NCI-H526 treated with DMSO at 0.1 percent for 48 hours (cell line): ENCODE measurements at places on chromosomes 7 and 10.

DNA sequence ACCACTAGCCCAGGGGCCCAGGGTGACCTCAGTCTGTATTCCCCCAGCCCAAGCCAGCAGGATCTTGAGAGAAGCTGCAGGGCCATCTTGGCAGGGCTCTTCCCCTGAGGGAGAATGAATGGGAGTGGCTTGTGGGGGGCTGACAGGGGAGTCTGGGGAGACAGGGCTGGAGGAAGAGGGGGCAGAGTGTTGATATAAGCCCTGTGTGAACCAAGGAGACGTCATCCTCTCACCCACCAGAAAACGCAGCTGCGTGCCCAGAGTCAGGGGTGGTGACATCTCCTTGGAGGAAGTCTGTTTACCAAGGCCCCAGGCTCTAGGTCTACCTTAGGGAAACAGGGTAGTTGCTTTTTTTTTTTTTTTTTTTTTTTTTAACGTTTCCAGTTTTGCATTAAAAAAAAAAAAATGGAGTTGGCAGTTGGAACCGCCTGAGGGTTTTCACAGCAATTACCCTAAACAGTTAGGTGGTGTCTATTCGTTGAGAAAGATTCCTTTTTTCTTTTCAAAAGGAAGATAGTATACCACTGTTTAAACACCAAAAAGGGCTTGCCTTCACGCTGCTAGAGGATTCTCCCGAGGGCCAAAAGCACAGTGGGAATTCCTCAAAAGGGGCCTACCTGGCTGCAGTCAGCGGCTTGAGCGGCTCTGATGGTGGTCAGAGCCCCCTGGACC lies 113.8 kb downstream of the PRPF18 start:
- DNase-seq, result no peak

DNA sequence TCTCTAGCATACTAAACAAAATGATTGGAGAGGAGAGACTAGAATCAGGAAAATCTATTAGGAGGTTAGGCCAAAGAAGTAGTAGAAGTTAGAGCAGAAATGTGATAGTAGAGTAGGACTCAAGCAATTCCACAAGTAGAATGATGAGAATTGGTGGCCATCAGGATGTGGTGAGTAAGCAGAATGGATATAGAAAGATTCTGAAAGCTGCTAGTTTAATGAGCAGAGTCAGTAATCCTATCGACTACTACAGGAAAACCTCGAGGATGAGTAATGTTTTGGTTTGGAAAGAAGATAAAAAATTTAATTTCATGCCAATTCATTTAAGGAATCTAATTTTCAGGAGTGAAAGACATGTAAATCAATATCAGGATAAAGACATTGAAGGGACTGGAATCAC lies 648.3 kb upstream of the PHF14 start:
- no peak for DNase-seq

DNA sequence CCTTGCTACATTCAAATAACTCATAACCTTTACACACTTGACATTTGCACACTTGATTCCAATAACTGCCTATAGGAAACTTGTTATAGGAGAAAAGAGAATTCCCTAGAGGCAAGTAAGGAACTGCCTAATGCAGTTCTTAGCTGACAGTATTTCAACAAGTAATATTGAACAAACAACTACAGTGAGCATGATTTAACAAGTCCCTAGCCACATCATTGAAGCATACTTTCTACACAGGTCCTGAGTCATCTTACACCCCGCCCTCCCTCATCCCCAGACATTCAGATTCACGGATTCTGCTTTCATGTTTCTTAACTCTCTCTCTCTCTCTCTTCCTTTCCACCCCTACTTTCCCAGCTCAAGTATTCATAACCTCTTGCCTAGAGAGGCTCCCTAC lies 153.5 kb downstream of the LSM5 start:
- no peak for DNase-seq

DNA sequence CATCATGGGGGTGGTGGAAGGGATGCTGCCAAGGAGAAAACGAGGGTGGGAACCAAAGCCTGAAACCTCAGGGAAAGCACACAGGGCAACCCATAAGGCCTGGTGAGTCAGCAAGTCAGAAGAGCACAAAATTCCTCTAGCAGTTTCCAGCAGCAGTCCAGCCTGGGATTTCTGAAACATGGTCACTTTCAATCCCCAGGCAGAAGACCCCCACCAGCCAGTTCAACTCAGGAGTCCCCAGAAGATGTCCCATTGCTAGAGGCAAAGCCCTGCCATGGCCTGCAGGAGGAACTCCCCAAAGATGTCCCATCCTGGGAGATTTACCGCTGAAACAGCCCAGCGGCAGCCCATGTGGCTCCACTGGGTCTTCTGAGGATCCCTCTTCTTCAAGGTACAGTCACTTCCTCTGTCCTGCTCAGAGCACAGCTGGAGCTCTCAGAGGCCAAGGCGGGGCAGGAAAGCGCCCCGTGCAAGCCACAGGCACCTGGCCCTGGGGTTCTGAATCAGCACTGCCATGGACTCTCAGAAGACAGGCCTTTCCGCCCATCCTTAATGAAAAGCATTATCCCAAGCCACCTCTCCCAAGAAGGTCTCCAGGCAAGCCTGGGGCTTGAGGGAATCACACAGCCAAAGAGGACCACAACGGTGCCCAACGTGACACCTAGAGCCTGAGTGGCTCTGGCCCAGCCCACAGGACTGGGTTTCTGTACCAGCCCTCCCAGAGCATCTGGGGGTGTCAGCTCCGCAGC lies 196.9 kb downstream of the GRID1 start:
- DNase-seq, result no peak

GRCh38 chr10:52030051-52030790 lies 283.9 kb upstream of the DKK1 start:
- DNase-seq, result no peak

DNA sequence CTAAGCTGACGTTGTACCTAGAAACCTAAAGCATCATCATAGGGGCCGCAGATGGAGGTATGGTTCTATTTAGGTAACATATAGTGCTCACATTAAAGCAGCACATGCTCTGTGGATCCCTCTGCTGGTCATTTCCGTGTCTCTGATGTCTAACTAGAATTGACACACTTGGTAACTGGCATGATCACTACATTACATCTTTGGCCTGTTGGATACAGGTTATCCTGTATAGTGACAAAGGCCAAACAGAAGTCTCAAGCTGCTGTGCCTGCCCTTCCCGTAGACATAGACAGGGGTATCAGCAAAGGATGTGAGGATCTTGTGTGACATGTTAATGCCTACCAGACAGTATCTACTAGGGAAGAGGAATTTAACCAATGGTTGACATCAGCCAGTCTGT lies 51.2 kb downstream of the KIF5B start:
- peak; percentile 8 for DNase-seq

GRCh38 chr10:104638861-104639589 lies 2.1 kb upstream of the SORCS3 start:
- no peak for DNase-seq

GRCh38 chr10:89095701-89096391 lies 105.2 kb downstream of the FAS start:
- DNase-seq, result no peak

DNA sequence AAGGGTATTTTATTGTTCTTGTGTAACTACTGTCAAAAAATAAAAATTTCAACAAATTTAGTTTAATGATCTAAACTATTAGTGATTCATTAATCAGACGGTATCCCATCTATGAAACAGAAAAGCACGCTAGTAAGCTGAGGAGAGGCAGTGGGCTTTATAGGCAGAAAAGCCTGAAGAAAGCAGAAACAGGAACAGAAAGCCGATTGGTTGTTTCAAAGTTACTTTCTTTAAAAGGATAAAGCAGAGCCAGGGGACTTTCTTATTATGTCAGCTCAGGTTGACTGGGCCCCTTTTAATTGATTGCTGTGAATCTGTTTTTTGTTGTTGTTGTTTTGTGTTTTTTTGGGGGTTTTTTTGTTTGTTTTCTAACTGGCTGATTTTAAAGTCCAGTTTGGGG lies 105.5 kb downstream of the TES start:
- DNase-seq, result no peak

DNA sequence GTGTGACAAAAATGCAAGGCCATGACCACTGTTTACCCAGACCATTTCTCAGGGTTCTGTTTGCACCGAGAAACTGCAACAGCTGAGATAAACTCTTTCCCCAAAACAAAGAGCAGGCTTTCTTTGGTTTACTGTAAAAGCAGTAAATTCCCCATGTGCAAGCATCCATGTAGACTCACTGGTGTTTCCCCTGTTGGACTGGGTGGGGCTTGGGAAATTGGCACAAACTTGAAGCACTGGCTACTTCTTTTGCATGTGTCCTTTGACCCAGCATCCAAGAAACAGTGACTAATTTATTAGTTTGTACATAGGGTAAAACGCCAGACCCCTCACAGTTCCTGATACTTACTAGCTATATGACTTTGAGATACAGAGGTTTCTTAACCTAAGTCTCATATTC lies 12.3 kb downstream of the IQUB start:
- DNase-seq, result no peak

DNA sequence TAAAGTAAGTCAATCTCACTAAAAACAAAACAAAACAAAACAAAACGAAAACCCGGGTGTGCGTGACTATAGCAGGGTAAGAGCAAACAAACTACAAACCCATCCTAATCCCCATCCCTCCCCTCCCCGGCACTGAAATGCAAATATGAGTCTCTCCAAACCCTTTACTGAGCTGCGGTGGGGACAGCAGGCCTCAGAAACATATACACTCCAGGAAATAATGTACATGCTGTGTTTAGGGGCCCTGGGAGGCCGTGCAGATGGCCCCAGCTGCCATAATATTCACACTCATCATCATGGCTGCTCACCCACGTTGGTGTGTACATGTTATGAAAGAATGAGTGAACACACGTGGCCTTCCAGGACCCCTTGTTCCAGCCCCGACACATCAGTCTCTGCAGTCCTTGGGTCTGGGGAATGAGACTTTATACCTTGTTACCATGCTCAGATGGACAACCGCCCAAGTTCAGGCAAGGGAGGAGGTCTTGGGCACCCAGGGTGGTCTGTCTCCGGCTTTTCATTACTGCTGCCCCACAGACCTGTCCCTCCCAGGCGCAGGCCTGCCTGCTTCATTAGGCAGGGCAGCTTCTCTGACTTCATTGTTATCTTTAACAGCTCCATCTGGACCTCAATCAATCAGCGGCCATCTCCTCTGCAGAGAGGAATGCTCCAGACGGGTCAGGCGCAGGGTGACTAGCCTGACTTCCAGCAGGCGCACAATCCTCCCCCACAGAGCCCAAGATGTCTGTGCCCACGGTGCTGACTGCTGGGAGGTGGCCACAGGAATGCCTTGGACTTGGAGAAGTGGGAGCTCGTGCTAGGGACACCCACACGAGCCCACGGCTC lies 20.6 kb downstream of the HSPA12A start:
- DNase-seq, result peak; percentile 11

GRCh38 chr7:6306471-6306870 lies 34.0 kb upstream of the CYTH3 start:
- no peak for DNase-seq

GRCh38 chr10:89171996-89172395 lies 35.1 kb downstream of the CH25H start:
- no peak for DNase-seq

- DNase-seq, result no peak
Measured at GRCh38 chr7:156091519-156092080, 279.3 kb upstream of the SHH start.

- DNase-seq, result no peak
Measured at GRCh38 chr10:14396411-14397048, 65.8 kb upstream of the FRMD4A start.

DNA sequence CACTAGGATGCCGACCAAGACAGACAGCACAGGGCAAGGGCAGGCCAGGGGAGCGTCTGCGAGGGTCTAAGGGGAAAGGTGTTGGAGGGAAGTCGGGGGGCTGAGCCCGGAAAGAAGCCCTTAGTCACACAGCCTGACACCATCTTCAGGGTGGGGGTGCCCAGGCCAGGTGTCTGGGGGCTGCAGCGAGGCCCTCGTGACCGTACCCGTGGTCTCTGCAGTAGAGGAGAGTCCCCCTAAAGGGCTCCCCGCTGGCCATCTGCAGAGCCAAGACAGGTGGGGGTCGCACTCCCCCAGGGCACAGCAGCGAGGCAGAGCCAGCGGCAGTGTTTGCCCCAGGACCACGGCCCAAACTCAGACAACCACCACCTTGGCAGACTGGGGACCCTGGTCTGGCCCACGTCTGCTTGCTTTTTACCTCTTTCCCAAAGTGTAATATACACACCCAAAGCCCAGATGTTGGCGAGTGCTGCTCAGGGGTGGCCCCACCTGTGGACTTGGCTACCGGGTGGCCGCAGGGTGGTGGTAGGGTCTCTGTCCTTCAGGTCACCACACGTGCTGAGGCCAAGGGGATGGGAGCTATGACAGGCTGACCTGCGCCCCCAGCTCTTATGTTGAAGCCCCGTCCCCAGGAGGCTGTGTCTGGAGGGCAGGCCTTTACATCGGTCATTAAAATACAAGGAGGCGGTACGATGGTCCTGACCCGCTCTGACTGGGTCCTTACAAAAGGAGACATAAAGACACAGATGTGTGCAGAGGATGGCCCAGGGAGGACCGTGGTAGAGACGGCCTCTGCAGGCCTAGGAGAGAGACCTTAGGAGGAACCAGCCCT lies 107.4 kb downstream of the DNAJB6 start:
- DNase-seq, result no peak

DNA sequence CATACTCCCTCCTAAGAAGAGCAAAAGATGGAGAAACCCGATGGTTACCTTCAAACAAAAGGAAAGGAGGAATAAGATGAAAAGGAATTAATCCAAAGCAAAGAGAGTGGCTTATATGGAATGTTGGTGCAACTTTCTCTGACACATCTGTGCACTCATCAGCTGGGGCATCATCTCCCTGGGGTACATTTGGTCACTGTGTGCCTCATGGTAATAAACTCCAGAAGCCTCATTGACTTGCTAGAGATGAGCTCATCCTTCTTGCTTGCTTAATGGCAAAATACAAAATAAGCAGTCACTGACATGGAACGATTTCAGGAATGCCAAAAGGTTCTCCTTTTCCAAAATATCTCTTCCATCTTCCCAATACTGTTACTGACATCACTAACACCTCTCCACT lies 22.5 kb downstream of the CAV1 start:
- no peak for DNase-seq

DNA sequence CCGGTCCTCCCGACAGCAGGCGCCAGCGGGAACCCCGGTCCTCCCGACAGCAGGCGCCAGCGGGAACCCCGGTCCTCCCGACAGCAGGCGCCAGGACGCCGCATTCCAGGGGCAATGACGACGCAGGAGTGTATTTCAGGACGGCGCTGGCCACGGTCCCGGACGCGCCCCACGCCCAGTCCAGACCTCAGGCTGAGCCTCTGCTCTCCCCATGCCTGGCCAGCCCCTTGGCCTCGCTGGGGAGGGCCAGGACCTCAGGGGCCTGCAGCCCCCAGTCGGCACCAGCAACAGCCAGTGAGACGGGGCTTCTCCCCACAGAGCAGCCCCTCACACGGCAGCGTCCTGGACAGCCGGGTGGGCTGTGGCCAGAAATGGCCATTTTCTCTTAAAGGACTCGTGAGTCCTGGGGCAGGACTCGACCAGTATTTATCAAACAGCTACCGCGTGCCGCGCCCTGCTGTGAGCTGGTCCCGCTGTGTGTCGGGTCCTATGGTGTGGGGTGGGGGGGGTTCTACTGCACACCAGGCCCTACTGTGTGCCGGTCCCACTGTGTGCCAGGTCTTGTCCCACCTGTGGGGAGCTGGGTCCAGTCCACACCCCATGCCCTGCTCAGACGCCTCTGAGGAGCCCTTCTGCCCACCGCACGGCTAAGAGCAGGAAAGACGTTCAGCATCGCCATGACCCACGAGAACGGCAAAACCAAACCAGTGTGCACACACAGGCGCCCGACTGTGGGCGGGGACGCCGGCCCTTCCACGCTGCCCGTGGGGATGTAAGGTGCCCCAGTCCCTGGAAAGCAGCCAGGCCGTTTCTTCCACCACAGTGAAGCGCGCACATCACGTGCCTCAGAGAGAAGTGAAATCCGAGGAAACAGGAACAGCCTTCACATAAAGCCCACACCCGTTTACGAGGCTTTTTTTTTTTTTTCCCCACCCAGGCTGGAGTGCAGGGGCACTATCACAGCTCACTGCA lies 33.3 kb downstream of the GET4 start:
- no peak for DNase-seq
